CD4-positive, alpha-beta T cell treated with Interferon alpha-2 for 1 hour (primary cell): ENCODE measurements at places on chromosomes 2 and 18.

DNA sequence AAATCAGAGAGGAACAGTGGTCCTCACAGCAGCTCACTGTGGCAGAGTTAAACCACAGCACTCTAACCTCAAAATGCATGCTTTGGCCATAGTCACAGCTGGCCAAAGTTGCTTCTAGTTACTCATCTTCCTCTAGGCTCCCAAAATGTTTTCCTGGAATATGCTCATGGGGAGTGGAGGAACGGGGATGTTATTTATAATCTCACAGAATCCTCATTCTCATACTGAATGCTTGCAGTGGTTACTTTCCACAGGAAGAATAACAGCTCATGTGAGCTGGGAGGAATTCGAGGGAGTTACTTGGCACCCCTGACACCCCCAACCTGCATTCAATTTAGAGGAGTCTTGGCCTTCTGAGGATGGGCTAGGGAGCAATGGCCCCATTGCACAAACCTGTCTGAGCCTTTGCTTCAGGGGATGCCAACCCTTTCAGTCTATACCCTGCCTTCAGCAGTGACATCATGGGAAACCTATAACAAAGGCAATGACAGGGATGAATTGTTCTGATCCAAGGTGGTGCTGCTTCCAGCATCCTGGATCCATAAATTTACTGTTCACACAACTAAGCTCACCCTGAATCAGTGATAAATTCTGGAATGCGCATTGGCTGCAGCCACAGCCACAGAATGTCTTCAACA is 22.4 kb upstream of the CCBE1 start:
- no peak for DNase-seq

GRCh38 chr2:233538741-233539140 is 27.8 kb downstream of the USP40 start:
- no peak for DNase-seq

DNA sequence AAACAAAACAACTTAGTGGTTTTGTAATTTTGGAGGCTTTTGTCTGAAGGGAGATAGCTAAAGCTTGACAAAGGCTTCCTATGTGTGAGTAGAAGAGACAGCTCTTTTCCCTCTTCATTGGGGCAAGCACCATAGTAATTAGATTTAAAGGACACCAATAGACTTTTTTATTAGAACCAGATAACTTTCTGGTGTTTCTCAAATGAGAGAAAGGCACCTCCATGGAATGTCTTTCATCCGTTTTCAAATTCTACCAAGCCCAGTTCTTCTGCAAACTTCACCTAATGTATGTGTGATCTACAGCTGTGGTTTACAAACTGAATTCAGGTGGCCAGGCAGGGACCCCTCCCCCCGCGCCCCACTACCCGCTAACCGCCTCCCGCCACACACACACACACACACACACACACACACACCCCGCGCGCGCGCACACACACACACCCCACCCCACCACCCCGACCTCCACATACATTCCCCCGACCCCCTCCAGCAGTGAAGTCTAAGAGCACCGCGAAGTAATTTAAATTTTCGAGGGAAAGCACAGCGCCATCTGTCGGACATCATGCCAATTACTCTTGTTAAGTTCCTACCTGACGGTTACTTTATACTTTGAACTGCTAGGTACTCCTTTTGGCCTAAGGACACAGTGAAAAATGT is 31.6 kb upstream of the PPP1R1C start:
- DNase-seq: peak; percentile 65

GRCh38 chr2:181070119-181070835 is 89.9 kb downstream of the UBE2E3 start:
- no peak for DNase-seq

DNA sequence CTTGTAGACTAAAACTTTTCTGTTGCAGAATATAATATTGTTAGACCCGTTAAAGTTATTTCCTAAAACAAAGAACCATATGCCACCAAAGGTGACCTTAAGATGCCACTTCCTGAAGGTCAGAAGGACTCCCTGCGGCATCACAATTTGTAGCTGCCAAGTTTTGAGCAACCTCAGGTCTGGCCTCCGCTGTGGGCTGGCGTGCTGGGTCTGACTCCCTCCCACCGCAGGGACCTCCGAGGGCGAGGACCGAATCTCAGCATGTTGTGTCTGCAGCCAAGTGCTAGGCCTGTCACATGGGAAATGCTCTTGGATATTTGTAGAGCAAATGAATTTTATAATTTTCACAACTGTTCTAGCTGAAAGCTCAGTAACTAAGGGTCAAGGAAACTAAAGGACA is 285.9 kb downstream of the NDUFA10 start:
- no peak for DNase-seq

- DNase-seq: no peak
These were observed 27.6 kb upstream of the NEMP2 start for GRCh38 chr2:190562121-190562520.
